ENCODE measurements at places on chromosomes 3 and 15.

GRCh38 chr3:5531741-5532290 is 344.3 kb downstream of the EDEM1 start:
- no peak for DNase-seq

GRCh38 chr3:4359805-4360502 is 56.8 kb downstream of the SETMAR start:
- no peak for DNase-seq

DNA sequence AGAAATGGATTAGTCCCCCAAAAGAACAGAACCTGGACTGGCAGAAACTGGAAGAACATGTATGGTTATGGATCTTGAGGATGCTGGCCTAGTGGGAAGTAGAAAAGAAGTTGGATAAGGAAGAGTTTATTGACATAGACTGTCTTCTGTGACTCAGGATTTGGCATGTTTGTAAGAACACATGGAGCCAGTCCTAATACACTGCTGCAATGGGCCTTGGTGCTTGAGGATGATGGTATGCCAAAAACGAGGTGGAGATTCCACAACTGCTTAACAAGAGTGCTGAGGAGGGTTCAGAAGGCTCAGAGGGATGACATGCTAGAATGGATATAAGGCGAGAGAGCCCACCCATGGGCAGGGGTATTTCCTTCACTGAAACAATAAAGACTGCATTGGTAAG is 22.4 kb downstream of the LZTFL1 start:
- no peak for DNase-seq

- no peak for DNase-seq
Observed at GRCh38 chr3:195859846-195860411, 48.2 kb upstream of the MUC4 start.

- DNase-seq = no peak
Observed at GRCh38 chr3:121153851-121154250, 245.8 kb downstream of the STXBP5L start.

- DNase-seq = no peak
Observed at GRCh38 chr15:82966671-82967071, 14.2 kb upstream of the HOMER2 start.

DNA sequence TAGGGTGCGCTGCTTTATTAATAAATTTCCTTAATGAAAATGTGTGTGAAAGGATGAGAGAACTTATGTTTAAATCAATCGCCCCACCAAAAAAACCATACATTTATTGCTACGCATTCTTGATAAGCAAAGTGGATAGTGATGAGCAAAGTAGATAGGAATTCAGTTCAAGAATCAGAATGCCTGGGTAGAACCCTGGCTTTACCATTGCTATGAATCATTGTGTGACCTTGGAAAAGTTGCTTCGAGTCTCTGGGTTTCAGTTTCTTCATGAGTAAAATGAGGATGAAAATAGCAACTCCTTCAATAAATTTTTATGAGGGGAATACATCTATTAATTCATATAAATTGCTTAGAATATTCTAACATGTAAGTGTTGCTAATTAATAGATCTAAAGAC is 2.6 kb upstream of the ALCAM start:
- DNase-seq = no peak

DNA sequence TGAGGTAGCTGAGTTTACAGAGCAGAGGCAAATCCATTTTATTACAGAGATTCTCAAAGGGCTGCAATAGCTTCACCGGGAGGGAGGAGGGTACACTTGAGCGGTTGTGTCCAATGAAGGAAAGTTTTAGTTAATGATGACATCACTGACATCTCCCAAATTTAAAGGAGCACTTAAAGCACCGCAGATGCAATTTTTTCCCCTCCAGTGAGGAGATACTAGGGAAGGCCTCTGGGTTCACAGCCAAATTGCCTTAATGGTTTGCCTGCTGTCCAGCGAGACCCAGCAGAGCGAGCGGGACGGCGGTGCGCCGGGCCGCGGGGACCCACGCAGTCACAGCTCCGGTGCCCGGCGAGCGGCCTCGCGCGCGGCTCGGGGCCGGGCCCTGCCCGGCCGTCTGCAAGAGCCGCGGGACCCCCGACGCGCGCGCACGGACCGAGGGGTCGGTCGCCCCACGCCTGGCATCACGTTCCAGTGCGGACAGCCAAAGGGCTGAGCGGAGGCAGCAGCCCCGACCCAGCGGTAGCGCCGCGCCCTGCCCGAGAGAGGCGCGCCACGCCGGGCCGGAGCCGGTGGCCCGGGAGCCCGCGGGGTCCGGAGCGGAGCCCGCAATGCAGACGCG is 160.5 kb upstream of the CHRNA7 start:
- DNase-seq = no peak

- DNase-seq = no peak
Observed at GRCh38 chr3:179082416-179082815, 10.8 kb upstream of the ZMAT3 start.

- no peak for DNase-seq
Observed at GRCh38 chr15:52076889-52077781, 35.4 kb downstream of the BCL2L10 start.

DNA sequence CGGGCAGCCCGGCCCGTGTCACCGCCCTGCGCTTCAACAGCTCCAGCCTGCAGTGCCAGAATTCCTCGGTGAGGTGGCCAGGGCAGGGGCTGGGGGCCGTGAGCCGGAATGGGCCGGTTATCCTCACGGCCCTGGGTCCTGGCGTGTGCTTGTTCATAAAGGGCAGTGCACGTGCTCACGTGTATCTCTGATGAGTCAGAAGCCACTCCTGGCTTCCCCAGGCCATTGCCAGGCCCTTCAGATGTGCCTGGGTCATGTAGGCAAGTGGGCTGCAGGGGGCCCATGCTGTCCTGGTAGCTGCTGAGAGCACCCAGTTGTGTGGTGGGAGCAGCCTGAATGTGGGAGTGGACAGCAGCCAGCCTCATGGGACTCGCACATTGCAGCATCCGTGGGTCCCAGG is 29.2 kb downstream of the PLXNA1 start:
- DNase-seq = no peak

DNA sequence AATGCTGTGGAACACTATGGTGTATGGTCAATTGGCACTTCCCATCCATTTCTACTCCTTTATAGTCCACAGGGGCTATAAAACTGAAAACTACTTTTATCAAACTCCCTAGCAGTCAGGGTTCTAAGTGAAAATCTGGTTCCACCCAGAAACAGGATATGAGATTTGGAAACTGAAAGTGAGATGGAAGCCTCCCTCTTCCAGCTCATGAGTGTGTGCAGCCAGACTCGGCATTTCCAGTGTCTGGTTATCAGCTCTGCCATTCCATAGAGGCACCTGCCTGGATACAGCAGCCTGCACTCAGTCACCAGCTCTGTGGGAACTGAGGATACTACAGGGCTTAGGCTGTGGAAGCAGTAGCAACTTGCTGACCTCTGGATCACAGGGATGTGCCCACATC is 14.7 kb upstream of the PLA2G4F start:
- no peak for DNase-seq
